Left forelimb (tissue), 1 donor: ENCODE measurements at places on chromosomes 2 and 18.

DNA sequence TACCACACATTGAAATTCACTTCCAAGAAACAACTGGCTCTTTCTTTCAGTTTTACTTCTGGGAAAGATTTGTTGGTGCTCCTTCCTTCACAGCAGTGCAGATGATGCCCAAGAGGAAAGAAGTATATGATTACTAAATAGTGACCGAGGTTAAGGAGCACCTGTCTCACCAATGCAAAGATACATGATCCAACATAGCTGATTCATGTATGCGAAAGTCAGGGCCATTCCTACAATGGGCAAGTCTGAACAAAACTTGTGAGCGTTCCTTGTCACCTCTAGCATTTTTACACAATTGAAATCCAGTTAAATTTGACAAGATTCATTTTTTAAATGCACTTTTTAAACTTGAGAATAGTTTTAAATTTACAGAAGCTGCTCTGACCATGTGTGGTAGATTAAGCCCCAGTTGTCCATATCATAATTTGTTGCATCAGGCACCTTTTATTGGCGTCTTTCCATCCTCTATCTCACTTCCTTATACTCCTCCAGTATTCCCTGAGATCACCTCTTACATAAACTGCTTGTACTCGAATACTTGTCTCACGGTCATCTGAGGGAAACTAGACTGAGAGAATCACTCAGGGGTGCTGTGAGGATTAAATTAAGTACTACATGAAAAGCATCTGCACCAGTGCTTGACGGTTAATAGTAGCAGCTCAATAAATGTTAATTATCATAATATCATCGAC, 438.8 kb upstream of the CDH20 start:
- DNase-seq, result no peak

GRCh38 chr18:55457028-55457427, 131.0 kb downstream of the TCF4 start:
- DNase-seq, result no peak

DNA sequence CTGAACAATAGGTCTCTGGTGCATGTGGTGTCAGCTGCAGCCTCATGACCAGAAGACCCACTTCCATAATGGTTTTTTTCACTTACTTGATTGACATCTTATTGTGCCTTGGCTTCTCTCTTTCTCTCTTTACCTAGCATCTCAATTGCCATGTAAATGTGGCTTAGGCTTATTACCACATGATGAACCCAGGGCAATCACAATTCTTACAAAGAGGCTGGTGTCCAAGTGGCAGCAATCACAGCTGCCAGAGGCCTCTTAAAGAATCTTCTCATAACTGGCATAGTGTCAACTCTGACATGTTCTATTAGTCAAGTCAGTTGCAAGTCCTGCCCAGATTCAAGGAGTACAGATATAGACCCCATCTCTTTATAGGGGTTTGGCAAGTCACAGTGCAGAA, 1224.8 kb downstream of the SUCLG1 start:
- DNase-seq, result no peak

GRCh38 chr18:59070181-59070912, 69.3 kb upstream of the SEC11C start:
- peak; percentile 84 for DNase-seq

GRCh38 chr2:182866461-182867406, at the start of gene FRZB:
TSS of gene FRZB (minus strand) at chr2:182866637. CDS start at chr2:182866552, 85 bp downstream.
- DNase-seq, result peak; percentile 82

DNA sequence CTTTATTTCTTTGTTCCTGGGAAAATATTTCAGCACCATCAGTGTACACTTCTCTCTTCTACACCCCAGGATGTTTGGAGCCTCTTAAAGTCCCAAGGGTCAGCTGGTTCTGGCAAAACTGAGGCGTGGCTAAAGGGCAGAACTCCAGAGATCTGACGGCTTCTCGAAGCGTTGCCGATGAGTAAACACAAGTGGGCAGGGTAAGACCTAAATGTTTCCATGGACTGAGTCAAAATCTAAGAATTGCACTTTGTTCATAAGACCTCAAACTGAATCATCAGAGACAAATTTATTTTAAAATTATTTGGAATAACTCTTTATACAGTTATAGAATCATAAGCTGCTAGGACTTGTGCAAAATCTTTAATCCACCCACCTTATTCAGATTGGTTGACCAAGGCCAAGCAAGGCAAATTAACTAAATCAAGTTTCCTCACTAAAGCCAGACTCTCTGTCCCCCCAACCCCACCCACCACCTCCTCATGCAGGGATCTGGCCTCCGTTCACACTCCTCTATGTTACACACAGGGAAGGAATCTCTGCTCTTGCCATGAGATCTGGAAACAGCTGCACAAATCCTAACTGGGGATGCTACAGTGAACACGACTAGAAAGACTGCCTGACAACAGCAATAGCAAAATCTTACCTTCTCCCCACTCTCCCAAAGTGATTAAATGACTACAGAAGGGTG, 342.6 kb upstream of the KLHL29 start:
- DNase-seq, result no peak

GRCh38 chr2:59956981-59957380, 596.5 kb downstream of the BCL11A start:
- DNase-seq, result no peak

DNA sequence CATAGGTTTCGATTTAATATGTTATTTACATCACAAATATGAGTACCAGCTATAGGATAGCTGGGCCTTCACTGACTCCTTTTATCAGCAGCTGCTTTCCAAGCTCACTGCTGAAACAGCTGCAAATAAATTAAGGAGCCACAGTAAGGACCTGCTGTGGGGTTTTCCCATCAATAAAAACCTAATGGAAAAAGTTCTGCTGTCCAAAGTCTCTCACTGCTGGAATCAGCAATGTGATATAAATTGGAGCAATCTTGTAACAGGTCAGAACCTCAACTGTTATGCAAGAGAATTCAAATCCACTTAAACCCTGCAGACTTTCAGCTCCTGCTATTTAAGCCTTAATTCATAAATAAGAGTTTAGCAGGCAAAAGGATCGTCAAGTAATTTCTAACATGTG, 61.3 kb downstream of the NEB start:
- DNase-seq, result no peak

DNA sequence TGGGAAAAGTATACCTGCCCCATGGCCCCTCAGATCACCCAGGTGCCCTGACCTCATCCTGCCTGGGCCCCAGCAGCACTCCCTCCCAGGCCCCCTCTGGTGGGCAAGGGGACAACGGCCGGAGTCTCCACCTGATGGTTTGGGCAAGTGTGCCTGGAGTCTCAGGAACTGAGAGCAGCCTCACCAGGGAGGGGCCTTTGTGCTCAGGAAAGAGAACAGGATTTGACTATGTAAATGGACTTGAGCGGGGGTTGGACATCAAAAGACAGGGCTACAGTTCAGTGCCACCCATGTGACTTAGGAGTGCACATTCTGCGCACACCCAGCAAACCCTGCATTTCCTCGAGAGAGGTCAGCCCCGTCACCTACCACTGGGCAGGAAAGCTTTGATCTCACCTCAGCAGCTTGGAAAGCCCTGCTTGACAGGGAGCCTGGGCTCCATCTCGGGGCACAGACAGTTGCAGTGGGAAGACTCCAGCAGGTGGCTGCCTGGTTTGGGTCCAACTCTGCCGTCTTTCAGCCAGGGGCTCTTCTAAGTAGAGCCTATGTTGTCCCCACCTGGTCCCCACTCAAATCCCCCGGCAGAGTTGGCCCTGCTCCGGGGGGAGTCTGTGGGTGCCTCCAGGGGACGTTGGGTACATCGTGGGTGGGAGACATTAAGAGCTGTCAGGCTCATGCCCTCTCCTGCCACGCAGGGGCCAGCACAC, 3.3 kb downstream of the INPP5D start:
- DNase-seq, result peak; percentile 54

GRCh38 chr2:150474326-150475074, 13.0 kb downstream of the RND3 start:
- no peak for DNase-seq

GRCh38 chr18:9482790-9483189, 7.5 kb downstream of the RALBP1 start:
- DNase-seq, result no peak

DNA sequence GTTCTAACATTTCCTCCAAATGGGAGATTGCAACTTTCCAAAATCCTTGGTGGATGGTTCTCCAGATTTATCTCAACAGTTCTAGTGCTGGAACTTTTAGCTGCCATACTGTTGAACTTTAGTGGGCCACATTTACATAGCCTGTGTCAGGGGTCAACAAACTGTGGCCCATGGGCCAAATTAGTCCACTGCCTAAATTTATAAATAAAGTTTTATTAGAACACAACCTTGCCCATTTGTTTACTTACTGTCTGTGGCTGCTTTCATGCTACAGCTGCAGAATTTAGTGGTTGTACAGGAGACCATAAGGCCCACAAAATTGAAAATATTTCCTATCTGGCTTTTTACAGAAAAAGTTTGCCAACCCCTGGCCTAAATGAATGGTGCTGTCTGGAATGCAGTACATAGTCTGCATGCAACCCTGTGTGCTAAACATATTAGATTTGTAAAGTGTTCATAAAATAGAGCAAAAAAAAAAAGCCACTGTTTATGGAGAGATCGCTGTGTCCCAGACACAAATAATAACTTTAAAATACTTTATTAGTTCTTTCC, 30.3 kb downstream of the MGAT5 start:
- DNase-seq, result no peak

DNA sequence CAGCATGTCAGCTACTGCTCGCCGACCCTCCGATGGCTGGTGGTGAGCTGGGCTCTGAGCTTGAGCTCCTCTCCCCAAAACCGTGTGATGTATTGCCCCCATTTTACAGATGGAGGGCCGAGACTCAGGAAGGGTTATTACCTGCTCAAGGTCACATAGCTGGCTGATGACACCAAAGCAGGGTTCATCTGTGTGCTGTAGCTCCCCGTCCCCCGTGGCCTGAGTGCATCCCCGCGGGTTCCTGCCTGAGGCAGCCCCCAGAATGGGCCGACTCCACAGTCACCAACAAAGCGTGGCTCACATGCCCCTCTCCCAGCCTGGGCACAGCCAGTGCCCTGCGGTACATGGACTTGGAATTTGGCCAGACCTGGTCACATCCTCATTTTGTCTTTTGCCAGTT, 198.6 kb downstream of the TFCP2L1 start:
- DNase-seq, result no peak

DNA sequence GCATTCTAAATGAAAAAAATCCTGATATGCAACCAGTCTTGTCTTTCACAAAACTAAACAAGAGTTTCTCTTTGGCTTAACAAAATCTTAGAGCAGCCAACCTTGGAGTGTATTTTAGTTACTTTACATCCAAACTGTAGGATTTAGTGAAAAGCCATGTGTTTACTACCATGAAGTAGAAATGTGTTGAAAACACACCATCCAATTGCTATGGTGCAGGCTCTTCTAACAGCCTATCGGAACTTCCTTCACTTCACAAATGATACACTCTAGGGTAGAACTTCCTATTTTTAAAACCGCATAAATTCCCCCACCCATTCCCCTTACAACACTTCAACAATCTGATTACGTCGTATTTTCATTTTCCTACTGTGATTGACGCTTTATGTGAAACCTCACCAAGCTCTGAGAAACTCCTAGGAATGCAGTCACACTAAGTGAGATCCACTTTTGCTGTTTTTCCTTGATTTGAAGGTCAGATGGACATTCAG, 74.4 kb upstream of the MAP4K4 start:
- no peak for DNase-seq

DNA sequence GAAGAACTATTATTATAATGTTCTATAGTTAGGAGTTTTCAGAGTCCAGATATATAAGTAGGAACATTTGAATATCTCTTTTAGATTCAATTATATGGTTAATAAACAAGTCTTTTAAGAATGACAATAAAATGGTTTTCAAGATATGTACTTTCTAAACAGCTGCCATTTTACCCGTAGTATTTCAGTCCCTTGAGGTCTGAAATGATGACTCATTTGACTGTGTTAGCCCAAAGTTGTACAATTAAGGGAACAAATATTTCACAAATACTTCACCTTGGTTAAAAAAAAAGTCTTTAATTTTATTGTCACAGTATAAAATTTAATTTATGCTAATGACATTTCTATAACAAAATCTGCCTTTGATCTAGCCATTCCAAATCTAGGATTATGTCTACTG, 91.6 kb upstream of the TANK start:
- DNase-seq, result no peak

GRCh38 chr2:32865399-32866068, 81.2 kb upstream of the LTBP1 start:
- DNase-seq, result no peak

- no peak for DNase-seq
Measured at GRCh38 chr2:36438449-36438977, 82.9 kb downstream of the CRIM1 start.

- no peak for DNase-seq
Measured at GRCh38 chr2:219626540-219626939, 890 bp upstream of the SLC4A3 start.

DNA sequence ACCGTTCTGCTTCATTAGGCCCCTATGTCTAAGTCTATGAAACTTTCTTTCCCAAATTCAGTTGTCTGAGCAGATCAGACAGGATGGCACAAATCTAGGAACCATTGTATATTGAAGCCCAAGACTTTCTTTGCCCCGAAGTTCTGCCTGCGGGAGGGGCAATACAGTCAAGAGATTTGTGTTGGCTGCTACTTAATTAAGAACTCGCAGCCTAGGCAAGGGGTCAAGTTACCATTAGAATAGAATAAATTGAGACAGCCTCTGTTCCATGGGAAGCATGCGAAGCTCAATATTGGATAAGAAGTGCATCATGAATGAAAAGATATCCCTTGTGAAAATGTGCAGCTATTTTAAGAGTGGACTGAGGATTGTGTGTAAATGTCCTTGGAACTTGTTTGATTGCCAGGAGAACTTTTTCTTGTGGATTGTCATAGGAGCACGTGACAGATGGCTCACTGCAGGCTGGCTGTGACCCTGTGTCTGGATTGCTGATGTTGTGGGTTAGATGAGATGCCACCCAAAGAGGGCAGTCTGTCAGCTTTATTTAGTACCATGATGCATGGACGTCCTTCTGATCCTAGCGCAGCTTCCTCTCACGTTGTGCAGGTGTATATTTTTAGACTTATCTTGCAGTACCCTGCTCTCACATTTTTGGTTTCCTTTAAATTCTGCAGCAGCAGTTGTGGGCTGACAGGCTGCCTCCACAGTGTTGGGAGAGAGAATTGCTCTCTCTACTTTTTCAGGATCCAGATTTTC, 30.9 kb downstream of the HAUS1 start:
- DNase-seq, result no peak

GRCh38 chr2:216012133-216012829, 1.1 kb downstream of the MREG start:
- DNase-seq, result no peak

- DNase-seq, result no peak
Measured at GRCh38 chr18:38454764-38455469, 889.3 kb upstream of the CELF4 start.

GRCh38 chr2:132901661-132902060, 231.7 kb upstream of the LYPD1 start:
- DNase-seq, result no peak

DNA sequence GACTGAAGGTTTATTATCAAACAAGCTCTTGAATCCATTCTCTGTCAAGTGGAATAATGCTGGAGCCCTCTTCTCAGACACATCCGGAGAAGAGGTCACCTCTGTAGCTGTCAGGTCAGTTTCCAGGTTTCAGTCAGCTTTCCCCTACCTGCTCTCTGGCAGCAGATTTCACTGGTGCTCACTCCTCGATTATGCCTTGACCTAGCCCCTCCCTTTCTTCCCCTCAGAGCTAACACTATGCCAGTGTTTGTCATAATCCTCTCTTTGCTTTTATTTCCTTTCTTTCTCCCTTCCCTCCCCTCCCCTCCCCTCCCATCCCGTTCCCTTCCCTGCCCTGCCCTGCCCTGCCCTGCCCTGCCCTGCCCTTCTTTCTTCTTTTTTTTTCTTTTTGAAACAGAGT, 22.5 kb upstream of the PLEKHM3 start:
- no peak for DNase-seq
